Activated CD4-positive, alpha-beta T cell treated with anti-CD3 and anti-CD28 coated beads for 4 hours (primary cell): ENCODE measurements at places on chromosomes 5 and 9.

DNA sequence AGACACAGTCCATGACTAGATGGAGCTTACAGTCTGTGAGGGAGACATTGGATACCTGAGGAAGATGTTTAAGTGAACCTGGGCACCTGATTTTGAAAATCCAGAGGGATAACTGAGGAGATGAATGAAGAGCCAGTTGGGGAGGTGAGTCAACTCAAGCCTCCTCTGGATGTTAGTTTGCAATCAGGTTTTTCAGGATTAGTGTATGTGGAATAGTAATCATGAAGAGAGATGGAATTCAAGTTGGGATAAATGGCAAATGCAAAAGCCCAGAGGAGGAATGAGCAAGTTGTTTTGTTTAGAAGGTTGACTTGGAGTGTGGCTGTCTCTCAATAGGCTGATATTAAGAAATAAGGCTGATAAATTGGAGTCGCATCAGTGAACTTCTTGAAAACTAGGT lies 28.9 kb downstream of the PRDM6 start:
- DNase-seq: no peak

- no peak for DNase-seq
These were observed 61.6 kb downstream of the CSNK1A1 start for GRCh38 chr5:149489605-149490037.

GRCh38 chr9:86891886-86892437 lies 55.3 kb downstream of the GAS1 start:
- DNase-seq: no peak

DNA sequence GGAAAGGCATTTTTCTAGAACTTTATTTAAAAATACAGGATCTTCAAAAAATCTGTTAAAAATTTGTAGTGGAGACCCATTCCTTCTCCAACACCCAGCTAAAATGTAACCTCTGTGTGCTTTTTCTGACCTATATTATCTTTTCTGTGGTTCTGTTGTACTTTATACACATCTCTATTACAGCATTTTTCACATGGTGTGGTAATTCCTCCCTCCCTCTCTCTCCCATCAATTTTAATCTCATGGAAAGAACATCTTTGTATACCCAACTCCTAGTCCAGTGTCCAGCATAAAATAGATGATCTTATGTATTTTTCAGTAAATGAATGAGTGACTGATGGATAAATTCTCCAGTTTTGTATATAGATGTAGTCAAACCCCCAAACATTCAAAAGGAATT lies 183.4 kb upstream of the KLF9 start:
- no peak for DNase-seq

DNA sequence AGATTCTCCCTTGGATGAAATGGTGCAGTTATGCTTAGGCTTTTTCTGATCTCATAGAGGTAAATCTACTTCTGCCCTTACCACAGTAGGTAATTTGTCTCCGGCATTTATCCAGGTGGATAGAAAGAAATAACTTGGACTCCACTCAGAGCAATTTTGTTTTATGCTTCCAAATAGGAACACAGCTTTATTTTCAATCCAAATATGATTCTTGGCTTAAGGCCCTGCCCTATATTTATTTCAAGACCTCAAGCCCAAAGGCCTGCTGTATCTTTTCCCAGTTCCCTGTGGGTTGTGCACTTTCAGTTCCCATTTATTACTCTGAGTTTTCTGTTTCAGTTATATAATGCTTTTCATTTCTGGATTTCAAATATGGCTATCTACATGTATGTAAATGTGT lies 274.2 kb upstream of the SMC2 start:
- no peak for DNase-seq
